ENCODE measurements at places on chromosomes 6 and 20.

DNA sequence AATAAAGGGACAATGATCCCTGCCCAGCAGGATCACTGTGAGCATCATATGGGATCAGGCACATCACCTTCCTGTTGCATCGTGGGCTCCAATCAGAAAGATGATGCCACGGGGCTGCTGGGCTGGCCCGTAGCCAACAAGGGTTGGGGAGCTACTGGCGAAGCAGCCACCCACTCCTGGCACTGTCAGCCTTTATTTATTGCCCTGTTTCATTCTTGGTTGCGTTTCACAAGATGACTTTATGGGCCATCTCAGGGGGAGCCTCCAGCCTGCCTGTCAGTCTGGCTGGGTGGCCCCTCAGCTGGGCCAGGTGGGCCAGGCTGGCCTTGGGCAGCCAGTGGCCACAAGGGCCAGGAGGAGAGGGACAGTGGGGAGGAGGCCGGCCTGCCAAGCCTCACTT is 17.3 kb downstream of the VSTM2L start:
- DNase-seq: no peak

DNA sequence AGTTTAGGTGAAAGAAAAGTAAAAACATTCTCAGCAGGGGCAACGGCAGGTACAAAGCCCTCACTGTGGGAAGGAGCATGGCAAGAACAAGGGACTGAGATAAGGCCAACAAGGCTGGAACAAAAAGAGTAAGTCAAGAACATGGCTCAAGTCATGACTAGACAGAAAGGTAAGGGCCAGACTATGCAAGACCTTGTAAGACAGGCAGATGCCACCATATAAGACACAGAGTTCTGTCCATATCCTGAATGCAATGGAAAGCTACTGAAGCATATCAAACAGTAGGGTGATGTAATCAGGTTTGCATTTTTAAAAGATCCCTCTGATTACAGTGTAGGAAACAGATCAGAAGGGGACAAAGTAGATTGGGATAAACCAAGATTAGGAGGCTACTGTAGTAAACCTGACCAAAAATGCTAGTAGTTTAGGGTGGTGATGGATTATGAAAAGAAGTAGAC is 5.5 kb downstream of the REV3L start:
- no peak for DNase-seq

GRCh38 chr6:34476447-34476846 is 10.6 kb downstream of the PACSIN1 start:
- DNase-seq: no peak

- no peak for DNase-seq
These were observed 492.9 kb downstream of the PRKN start for GRCh38 chr6:162234631-162235030.

GRCh38 chr20:23918896-23919295 is 39.3 kb upstream of the CST5 start:
- DNase-seq: no peak

DNA sequence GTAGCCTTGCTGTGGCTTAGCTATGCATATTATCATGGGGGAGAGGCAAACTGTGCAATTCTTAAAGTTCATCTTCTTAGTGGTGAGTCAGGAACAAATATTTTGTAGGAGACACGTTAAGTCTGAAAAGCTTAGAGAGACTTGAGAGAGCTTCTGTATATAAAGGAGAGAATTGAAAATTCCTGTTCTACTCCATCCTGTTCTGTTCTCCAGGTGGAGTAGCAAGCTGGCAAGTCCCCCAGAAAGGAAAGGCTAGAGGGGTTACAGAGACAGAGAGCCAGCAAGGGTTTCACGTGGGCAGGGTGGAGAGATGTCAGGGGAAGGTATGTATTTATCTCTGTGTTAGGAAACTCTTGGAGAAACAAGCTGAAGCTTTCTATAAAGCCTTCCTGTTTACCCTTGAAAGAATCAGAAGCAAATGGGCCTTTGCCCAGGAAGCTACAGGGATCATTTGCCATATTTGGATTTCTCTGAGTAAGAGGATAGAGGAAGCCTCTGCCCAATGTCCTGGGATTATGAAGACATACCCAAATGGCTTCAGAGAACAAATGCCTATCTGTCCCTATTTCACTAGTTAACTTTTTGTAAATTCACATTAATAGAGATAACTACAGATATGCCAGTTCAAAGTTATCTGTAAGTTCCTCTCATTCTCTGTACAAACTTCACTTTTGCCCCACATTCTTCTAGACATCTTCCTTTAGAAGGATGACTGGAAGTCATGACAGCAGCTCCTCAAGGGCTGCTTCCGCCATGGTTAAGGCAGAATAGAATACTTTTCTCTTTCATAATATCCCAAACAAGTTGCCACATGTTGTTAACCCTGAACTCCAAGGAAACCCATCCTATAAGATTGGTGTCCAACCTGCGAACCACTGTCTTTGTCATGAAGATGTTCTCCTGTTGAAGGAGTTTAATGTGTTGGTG is 126.7 kb upstream of the NEDD9 start:
- DNase-seq: no peak

DNA sequence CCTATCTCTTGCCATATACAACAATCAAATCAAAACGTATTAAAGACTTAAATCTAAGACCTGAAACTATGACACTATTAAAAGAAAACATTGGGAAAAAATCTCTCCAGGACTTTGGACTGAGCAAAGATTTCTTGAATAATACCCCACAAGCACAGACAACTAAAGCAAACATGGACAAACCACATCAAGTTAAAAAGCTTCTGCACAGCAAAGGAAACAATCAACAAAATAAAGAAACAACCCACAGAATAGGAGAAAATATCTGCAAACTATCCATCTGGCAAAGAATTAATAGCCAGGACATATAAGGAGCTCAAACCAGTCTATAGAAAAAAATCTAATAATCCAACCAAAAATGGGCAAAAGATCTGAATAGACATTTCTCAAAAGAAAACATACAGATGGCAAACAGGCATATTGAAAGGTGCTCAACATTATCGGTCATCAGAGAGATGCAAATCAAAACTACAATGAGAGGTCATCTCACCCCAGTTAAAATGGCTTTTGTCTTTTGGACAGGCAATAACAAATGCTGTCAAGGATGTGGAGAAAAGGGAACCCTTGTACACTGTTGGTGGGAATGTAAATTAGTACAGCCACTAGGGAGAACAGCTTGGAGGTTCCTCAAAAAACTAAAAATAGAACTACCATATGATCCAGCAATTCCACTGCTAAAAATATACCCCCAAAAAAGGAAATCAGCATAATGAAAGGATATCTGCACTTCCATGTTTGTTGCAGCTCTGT is 76.2 kb downstream of the SNX5 start:
- no peak for DNase-seq

GRCh38 chr20:16378712-16379370 is 194.4 kb downstream of the KIF16B start:
- no peak for DNase-seq

GRCh38 chr6:168182366-168182765 is 103.4 kb upstream of the FRMD1 start:
- no peak for DNase-seq

GRCh38 chr6:19219931-19220330 is 617.2 kb upstream of the ID4 start:
- no peak for DNase-seq

DNA sequence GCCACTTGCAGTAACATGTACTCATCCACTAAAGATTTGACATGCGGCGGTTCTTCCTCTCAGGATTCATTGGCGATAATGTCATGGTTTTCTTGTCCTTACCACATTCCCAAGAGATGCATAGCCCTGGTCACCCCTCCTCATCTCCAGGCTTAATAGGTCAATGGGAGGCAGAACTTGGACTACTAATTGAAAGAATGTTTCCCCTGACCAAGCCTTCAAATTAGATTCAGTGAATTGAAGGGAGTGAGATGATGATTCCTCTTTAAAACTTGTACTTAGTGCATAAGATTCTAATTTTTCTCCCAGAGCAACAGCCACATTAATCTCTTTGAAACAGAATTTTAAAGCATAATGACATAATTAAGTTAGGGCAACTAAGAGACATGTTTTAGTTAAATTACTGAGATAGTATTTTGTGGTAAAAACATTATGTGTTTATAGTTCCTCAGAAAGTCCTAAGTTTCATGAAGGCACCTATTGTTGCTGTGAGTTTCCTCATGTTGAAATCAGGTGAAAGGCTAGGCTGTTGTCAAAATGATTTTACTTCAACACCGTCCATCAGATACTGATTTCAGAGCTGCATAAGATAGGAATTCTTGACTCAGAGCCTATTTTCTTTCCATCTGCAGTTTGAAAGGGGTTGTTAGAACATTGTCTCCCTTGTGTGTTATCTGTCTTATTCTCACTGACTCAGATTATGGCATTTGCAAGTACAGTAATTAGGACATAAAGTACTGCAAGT is 48.5 kb downstream of the STK4 start:
- peak; percentile 10 for DNase-seq

- no peak for DNase-seq
These were observed 9.7 kb upstream of the ZNF334 start for GRCh38 chr20:46523108-46523507.

- no peak for DNase-seq
These were observed 103.5 kb downstream of the JARID2 start for GRCh38 chr6:15349379-15349778.

DNA sequence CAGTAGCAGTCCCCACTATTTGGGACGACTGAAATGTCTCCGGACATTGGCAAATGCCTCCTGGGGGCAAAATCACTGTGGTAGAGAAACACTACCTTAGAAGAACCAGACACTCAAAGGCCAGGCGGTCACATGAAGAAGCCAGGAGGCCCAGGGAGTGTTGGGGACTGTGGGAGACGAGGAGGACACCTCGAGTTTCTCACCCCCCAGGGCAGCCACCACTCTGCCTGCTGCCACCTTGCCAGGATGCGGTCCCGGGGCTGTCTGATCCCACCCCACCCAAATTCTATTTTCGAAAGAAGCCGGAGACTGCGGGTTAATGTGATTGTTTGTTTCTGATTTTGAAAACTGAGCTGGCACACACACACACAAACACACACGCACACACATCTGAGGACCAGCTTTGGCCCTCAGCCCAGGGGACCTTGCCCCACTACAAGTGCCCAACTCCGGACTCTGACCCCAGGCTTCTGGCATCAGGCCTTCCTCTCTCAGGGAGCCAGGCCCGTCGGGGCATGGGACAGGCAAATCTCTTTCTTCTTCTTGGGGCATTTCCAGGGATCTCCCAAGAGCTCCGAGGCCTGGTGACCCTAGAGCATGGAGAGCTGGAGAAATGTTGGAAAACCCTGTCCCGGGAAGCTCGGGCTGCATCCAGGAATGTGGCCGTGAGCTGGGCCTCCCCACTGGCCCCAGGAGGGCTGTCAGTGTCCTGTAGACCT is 187.5 kb upstream of the PMEPA1 start:
- no peak for DNase-seq

DNA sequence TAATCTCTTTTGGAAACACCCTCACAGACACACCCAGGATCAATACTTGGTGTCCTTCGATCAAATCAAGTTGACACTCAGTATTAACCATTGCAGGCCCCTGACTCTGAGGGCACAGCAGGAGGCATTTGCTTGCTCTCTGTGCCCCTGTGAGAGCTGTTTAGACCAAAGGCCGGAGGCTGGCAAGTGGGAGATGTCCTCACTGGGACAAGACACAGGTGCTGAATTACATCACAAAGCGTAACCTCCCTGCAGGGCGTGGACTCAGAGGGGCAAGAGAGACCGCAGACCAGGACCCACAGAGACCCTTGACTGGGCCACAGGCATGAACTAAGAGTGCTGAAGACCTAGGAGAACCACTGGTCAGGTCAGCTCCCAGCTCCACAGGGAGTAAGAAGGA is at the start of gene CST8:
CST8 (plus strand) TSS at position 301 of the 400 bp plus-strand sequence. CDS start 551 bp downstream, outside the sequence.
- DNase-seq: no peak

DNA sequence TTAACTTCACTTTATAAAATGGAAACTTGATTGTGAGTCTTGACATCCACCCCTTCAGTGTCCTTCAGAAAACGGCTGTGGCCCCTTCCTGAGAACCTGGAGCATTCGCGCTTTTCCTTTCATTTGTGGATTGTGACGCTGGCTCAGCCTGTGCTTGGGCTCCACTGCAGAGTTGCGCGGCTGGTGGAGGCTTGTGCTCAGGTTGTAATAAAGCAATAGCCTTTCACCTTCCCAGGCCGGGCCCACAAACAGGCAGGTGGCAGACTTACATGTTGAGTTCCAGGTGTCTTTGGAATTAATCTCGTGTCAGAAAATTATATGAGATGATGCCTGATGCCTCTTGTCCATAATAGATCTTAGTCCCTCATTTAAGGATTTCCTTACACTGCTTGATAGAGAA is 199.9 kb downstream of the CDH4 start:
- no peak for DNase-seq

- peak; percentile 55 for DNase-seq
These were observed 16.5 kb upstream of the EFHC1 start for GRCh38 chr6:52403627-52404026.

DNA sequence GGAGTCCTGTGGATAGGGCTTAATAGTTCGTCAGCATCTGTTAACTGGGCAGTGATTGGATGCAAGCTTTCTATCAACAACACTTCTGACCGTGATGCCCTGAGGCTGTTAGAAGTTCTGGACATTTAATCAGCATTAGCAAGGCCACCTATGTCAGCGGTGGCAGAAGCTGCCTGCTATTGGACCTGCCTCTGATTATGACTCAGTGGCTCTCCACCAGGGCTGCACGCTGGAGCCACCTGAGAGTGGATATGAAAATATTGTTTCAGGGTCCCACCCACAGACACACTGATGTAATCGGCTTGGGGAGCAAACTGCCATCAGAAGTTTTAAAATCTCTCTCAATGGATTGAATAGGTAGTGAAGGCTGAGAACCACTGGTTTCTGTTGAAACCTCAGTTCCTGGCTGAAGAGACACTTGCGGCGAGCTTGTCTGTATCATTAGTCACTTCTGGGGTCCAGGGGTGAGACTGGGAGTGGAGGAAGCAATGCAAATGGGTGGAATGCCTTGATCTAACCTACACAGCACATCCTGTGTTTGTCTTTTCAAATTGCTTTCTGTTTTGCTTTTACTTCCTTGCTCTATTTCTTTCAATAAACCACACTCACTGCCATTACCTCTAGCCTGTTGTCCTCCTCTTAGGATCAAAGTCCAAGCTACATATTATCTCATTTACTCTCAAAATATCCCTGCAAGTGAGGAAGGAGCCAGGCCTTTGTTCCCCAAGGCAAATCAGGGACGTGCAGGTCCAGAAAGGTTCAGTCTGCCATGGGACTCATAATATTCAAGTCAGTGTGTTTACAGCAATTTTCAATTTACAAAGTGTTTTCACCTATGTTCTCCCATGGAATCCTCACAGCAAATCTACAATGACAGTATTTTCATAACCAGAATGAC is 4.2 kb downstream of the CLIC5 start:
- DNase-seq: peak; percentile 49
